ENCODE measurements at places on chromosomes 5 and 9. TPM values are rescaled to one million over a fixed set of nuclear protein-coding genes. Genes with fewer than 3 reads are reported as not detected.

NRARP gene
- 7.9 TPM for total RNA-seq

POU5F2 gene
- 0.52 TPM for total RNA-seq

SPATA31E1 gene
- total RNA-seq: not detected

PCDHGB1 gene
- 2.9 TPM for total RNA-seq

SPINK14 gene
- not detected for total RNA-seq

CNTLN gene
- total RNA-seq: 14.1 TPM

ARHGEF37 gene
- total RNA-seq: 22.0 TPM

Measured in esophagus muscularis mucosa (tissue), 4 donors.